ENCODE measurements at places on chromosomes 11 and 22.

- no peak for DNase-seq
Observed at GRCh38 chr22:33787645-33788456, 132.4 kb downstream of the LARGE1 start.

- no peak for DNase-seq
Observed at GRCh38 chr11:112889446-112889845, 71.8 kb upstream of the NCAM1 start.

DNA sequence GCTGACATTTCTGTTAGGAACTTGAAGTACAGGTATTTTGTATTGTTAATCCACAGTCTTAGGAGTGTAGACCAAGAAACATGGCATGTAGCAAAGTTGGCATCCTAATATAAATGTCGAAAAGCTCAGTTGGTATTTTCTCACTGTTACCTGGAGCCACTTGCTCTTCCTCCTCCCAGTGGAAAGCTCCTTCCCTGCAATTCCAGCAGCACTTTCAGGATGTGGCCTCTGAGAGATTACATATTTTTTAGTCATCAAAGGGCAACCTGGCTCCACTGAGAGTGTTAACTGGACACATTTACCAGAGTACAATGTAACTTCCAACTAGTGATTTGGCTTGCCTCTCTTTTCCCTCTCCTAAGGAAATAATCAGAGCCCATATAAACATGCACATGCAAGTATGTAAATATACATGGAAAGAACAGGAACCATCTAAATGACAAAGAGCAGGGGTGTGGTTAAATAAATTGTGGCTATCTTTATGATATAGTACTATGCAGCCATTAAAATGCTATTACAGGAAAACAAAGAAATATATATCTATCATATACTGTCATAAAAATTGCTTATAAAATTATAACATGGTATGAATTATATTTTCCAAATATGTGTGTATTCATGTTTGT lies 14.3 kb upstream of the EED start:
- DNase-seq: no peak

DNA sequence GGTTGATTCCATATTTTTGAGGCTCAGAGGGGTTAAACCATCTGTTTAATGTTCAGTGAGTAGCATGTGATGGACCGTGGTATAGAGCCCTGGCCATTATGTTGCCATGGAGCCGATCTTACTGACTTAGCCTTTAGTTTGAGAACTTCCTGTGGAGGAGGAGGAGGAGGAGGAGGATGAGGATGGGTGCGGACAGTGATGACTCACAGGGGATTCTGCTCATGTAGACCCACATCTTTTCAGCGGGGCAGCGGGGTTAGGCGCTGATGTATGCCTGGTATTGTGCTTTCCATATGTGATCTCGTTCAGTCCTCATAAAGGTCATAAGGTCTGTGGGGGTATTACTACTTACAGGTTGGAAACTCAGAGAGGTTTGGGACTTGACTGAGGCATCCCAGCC lies 13.9 kb downstream of the STX3 start:
- DNase-seq: no peak

- DNase-seq: no peak
Observed at GRCh38 chr11:7332962-7333361, 81.3 kb downstream of the SYT9 start.

Measured in fibroblast of skin of abdomen (primary cell).